ENCODE measurements at places on chromosomes 7 and 10. TPM values are rescaled to one million over a fixed set of nuclear protein-coding genes. Genes with fewer than 3 reads are reported as not detected.

PRKG1 gene
- 50.4 TPM for total RNA-seq

AKR1E2 gene
- 17.0 TPM for total RNA-seq

GNAT3 gene
- total RNA-seq: not detected

SLIT1 gene
- total RNA-seq: under 0.01 TPM

TRIL gene
- total RNA-seq: 0.58 TPM

LRGUK gene
- total RNA-seq: under 0.01 TPM

NAT16 gene
- not detected for total RNA-seq

POM121C gene
- total RNA-seq: 12.4 TPM

ZNF365 gene
- total RNA-seq: 3.8 TPM

GPR26 gene
- not detected for total RNA-seq

NPY4R gene
- not detected for total RNA-seq

RASSF4 gene
- 15.1 TPM for total RNA-seq

SCART1 gene
- 3.0 TPM for total RNA-seq

CLRN3 gene
- not detected for total RNA-seq

FGF8 gene
- 0.17 TPM for total RNA-seq

SLC18A3 gene
- not detected for total RNA-seq

GJD4 gene
- total RNA-seq: not detected

GTF2IRD1 gene
- 8.3 TPM for total RNA-seq

MUC12 gene
- 0.87 TPM for total RNA-seq

MICALL2 gene
- 23.6 TPM for total RNA-seq

BAMBI gene
- total RNA-seq: 0.15 TPM

ZNF736 gene
- total RNA-seq: 9.4 TPM

SFTPA1 gene
- not detected for total RNA-seq

ZNHIT1 gene
- total RNA-seq: 89.0 TPM

VWA2 gene
- 0.58 TPM for total RNA-seq

TMEM213 gene
- total RNA-seq: not detected

STAM gene
- 28.4 TPM for total RNA-seq

SLC13A1 gene
- not detected for total RNA-seq

SAP25 gene
- not detected for total RNA-seq

CCL26 gene
- 0.33 TPM for total RNA-seq

KCNH2 gene
- total RNA-seq: 0.33 TPM

LRRC4 gene
- 0.33 TPM for total RNA-seq

PLXDC2 gene
- total RNA-seq: 2.8 TPM

SAMD9L gene
- 21.0 TPM for total RNA-seq

INA gene
- total RNA-seq: 0.99 TPM

ZP3 gene
- 0.87 TPM for total RNA-seq

CFAP69 gene
- total RNA-seq: 5.5 TPM

CLDN3 gene
- not detected for total RNA-seq

All from smooth muscle cell of trachea (primary cell).